Muscle of leg (tissue), 16 donors: ENCODE measurements at places on chromosomes 7 and 10. TPM values are rescaled to one million over a fixed set of nuclear protein-coding genes. Genes with fewer than 3 reads are reported as not detected.

Gene CALHM3
- polyA plus RNA-seq, result not detected

Gene PMS2
- polyA plus RNA-seq, result 10.7 TPM

Gene HOXA1
- 0.91 TPM for polyA plus RNA-seq

Gene BTBD16
- not detected for polyA plus RNA-seq

Gene BMPER
- 6.5 TPM for polyA plus RNA-seq

Gene CSTF2T
- polyA plus RNA-seq, result 25.6 TPM

Gene ENTPD1
- polyA plus RNA-seq, result 11.0 TPM

Gene RNF133
- polyA plus RNA-seq, result not detected

Gene AKR1C3
- 0.84 TPM for polyA plus RNA-seq

Gene TRIM50
- 0.74 TPM for polyA plus RNA-seq

Gene POM121C
- polyA plus RNA-seq, result 28.1 TPM

Gene DDIT4
- 69.1 TPM for polyA plus RNA-seq

Gene KIFBP
- 23.1 TPM for polyA plus RNA-seq

Gene GHRHR
- 1.5 TPM for polyA plus RNA-seq

Gene TMEM248
- polyA plus RNA-seq, result 54.1 TPM

Gene NAT16
- polyA plus RNA-seq, result not detected
